Mucosa of gallbladder (tissue), 1 donor: ENCODE measurements at places on chromosomes 6 and 20. TPM values are rescaled to one million over a fixed set of nuclear protein-coding genes. Genes with fewer than 3 reads are reported as not detected.

DNA sequence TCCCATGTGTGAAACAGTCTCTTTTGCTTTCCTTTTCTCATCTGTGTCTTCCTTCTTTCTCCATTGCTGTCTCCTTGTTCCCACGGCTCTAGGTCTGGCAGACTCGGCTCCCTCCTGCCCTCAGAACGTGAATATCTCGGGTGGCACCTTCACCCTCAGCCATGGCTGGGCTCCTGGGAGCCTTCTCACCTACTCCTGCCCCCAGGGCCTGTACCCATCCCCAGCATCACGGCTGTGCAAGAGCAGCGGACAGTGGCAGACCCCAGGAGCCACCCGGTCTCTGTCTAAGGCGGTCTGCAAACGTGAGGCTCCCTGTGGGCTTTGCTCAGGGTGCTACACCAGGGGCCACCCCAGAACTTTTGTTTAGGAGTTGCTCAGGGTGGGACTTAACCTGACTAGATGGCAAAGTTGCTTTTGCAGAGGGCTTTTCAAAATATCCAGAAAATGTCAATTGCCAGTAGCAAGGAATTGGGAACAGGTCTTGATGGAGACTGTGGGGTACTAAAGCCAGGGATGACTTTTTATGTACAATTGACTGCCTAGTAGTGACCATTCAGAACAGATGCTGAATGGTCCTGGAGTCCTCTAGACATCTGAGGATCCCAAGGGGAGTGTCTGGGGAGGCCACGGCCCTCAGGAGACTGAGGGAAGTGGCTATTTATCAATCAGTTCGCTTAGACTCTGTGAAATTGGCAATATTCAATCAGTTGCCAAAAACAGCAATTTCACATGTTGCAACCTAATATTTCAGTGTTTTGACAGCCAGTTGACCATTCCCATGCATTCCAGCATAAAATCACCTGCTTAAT, 550 bp downstream of the C2 start:
- DNase-seq: no peak

DNA sequence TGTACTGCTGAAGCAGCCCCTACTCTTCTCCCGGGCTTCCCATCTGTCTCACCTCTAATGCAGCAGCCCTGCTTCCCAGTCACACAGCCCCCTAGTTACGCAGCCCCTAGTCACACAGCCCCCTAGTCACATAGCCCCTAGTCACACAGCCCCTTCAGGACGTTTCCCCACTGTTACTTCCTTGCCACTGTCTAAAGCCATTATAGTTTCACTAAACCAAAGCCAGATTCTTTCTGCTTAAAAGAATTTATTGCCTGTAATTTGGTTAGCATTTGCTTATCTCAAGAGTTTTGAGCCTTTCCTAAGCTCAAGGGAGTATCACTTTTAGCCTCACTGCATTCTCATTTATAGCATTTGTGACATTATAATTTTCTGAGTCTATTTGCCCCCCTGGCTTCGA, 127.9 kb downstream of the LMBRD1 start:
- no peak for DNase-seq

GRCh38 chr20:40223810-40224209, 465.2 kb downstream of the MAFB start:
- no peak for DNase-seq

GRCh38 chr6:42817907-42818306, 36.1 kb downstream of the BICRAL start:
- DNase-seq: no peak

DNA sequence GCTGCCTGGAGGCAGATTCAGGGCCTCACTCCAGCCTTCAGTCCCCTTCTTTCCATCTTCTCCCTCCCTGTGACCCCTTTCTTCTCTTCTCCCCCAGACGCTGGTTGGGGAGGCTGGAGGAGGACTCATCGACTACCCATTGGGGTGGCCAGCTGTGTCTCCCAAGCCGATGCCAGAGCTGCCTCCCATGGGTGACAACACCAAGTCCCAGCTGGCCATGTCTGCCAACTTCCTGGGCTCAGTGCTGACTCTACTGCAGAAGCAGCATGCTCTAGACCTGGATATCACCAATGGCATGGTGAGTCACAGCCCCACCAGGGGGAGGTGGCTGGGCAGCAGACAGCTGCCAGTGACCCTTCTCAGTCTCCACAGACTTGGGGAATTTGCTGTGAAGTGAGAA, 12.9 kb downstream of the BPIFB4 start:
- DNase-seq: no peak

DNA sequence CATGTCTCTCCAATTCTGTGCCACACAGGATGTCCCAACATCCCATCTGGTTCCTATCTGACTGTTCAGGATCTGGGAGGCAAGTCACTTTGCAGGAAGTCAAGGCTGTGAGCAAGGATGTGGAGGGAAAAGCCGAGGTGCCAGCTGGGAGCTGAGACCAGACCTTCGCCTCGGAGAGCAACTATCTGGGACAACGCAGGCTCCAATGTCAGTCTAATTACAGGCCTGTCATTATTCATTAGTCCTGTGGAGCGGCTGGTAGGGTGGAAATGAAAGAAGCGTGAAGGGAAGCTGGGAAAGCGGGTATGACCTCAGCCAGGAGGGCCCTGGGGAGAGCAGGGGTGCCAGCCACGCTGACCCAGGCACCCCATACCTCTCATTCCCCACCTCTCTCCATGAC, 147.3 kb downstream of the UNC5CL start:
- DNase-seq: no peak

- no peak for DNase-seq
Observed at GRCh38 chr6:91082311-91082832, 495.5 kb upstream of the MAP3K7 start.

DNA sequence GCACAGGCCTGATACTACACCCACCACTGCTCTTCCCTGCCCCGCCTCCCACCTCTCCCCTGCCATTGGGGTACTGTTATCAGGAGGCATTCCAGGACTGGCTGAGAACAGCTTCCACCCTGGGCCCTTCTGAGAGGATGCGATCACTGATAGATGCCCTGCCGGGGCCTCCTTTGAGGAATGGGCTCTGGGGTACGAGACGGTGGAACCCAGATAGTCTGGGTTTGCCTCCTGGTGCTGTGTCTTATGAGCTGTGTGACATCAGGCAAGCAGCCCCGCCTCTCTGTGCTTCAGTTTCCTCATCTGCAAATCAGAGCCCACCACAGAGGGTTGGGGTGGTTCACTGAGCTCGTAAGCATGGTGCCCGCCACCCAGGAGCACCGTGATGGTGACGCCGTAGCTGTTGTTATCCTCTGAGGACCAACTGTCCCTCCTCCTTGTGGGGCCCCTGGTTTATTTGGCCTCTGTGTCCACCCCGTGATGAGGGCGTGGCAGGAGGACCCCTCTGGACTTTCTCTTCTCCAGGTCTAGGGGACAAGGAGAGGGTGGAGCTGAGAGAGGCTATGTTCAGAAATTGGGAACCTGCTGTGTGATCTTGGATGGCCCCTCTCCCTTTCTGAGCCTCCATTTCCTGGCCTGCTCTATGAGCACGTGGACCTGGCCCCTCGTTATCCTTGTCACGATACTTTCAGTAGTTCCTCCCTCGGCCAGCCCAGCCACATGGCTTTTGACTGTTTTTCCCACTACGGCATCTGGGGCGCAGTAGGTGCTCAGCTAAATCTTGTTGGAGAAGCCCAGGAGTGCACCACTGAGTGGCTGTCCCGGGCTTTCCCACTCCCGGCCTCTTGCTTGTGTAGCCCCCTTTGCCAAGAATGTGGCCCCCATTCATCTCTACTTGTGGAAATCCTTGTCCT, 18.3 kb downstream of the SRC start:
- no peak for DNase-seq

DNA sequence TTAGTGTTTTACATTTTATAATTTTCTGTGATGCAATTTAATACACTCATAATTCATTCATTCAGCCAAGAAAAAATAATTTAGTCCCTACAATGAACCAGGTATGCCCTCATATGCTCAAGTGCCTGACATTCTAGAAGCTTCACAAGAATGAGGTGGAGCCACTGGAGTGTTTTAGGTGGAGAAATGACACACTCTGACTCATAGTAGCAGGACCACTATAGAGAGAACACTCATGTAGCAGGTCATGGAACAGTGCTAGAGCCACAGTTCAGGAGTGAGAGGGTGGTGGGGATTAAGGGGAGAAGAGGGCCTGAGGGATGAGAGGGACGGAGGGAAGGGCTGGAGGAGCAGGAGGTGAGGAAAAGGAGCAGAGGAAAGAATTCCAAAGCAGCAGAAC, 1.4 kb upstream of the HLA-G start:
- DNase-seq: no peak

Gene GABRR1
- not detected for total RNA-seq

Gene TRIM31
- total RNA-seq: 3.1 TPM

Gene OR2B6
- not detected for total RNA-seq

Gene NHLRC1
- 1.9 TPM for total RNA-seq

Gene MCHR2
- not detected for total RNA-seq

Gene DDX43
- total RNA-seq: 1.6 TPM
